ENCODE measurements at places on chromosomes 12 and 14.

GRCh38 chr12:47112679-47113078 lies 32.9 kb upstream of the AMIGO2 start:
- DNase-seq = no peak

- no peak for DNase-seq
Measured at GRCh38 chr12:82886671-82887340, 200.1 kb downstream of the TMTC2 start.

DNA sequence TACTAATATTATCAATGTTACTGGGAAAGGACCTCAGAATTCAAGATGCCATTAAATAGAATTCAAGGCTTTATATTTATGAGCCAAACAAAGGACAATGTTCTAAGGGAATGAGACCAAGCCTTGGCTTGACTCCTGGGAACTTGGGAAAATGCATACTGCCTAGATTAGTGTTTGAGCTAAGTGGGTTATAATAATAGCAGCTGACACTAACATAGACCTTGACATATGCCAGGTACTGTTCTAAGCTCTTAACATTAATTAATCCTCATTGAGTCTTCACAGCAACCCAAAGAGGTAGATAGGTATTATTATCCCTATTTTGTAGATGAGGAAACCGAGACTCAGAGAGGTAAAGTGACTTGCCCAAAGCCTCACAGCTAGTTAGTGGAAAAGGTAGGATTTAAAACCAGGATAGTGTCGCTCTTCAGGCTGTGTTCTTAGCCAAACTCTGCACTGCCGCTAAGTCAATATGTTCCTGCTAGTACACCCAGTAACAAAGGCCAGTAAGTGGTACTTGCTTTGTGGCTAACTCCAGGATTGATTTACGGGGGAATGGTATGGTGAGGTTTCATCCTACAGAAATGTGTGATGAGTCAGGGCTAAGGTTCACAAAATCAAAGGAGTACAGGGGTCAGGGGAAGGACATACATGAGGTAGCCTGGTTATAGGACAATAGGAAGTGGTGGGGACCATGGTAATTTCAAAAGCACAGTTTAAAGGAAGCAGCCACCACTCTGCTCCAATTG lies 35.8 kb upstream of the PRKAB1 start:
- no peak for DNase-seq

DNA sequence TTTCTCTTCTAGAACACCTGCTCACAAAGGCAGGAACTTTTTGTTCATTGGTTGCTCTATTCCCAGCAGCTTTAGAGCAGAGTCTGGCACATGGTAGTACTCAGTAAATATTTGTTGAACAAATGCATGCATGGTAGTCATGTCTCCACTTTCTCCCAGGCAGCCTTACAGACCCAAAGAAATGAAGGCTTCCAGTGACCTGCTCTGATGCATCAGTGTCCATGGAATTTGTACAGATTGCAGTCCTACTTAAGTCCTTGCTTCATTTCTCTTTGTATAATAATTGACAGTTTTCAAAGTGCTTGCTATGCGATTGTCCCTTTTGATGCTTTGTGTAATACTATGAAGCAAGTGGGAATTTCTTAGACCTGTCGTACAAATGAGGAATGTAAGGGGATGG lies 119.6 kb downstream of the DERA start:
- no peak for DNase-seq

GRCh38 chr14:105067140-105067968 lies 2.1 kb upstream of the GPR132 start:
- DNase-seq = peak; percentile 32

DNA sequence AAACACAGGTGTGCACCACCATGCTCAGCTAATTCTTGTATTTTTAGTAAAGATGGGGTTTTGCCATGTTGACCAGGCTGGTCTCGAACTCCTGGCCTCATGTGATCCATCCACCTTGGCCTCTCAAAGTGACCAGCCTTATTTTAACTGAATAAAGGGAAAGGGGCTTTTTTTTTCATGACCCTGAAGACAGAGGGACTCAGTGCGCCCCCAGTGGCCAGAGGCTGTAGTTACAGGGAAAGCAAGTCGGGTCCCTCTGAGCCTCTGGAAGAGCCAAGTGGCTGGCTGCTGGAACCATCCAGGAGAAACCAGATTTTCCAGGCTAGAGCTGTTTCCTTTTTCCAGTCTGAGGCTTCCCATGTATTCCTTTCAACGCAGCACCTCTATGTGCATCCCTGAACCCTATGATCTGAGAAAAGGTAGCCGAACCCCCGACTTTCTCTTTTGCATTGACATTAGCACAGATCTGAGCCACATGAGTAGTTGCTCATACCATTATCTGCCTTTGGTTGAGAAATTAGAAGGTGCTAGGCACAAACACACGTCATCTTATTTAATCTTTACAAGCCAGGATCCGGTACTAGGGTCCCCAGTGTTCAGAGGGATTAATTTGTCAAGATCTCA lies 342.7 kb downstream of the CACNA1C start:
- no peak for DNase-seq

- no peak for DNase-seq
Measured at GRCh38 chr12:26692407-26692806, 140.6 kb downstream of the ITPR2 start.

DNA sequence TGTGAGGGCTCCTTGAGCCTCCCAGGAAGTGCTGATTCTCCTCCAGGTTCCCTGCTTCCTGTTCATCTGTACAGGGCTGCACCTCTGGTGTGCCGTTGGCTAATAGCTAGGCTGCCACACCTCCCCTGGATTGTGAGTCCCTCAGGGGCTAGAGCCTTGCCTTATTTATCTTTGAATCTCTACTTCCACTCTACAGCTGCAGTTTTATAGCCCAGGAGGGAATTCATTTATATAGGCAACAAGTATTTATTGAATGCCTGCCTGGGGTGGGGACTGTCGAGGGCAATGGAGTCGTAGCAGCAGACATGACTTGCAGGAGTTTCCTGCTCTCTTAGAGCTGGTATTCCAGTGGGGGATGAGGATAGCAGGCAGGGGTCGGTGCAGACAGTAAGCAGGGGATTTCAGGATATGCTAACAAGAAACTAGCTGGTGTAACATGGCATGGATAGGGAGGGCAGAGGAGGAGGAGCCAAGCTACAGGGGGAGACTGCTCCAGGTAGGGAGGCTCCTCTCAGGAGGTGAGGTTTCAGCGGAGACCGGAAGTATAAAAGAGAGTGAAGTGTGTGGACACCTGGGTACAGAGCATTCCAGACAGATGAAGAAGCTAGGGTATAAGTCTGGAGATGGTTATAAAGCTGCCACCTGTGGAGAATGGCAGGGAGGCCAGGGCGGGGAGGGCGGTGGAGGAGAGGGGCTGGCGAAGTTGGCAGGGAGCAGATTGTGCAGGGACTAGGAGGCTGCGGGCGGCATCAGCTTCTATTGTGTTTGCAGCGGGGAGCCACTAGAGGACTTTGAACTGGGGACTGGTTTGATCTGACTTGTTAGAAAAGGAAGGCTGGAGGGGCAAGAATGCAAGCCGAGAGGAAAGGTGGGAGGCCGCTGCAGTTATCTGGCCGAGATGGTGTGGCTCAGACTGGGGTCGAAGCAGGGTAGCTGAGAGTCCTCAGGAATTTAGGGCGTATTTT lies 17.2 kb downstream of the USP30 start:
- DNase-seq = no peak

DNA sequence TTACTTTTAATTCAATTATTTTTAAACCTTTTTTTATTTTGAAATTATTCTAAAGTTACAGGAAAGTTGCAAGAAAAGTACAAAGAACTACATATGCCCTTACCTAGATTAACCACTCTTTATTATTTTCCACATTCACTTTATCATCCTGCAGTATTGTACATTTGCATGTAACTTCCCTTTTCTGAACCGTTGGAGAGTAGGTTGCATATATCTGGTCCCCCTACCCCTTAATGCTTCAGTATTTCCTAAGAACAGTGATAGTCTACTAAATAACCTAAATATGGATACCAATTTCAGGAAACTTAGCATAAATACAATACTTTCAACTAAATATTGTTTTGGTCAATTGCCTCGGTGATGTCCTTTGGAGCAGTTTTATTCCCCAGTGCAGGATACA lies 15.0 kb downstream of the G2E3 start:
- DNase-seq = no peak

GRCh38 chr12:7344833-7345606 lies 41.1 kb downstream of the ACSM4 start:
- DNase-seq = no peak

GRCh38 chr12:53207042-53207441 lies at the start of gene ITGB7:
TSS of gene ITGB7 (minus strand) at chr12:53207251. CDS start at chr12:53200443, 6,808 bp downstream.
- no peak for DNase-seq

- peak; percentile 44 for DNase-seq
Measured at GRCh38 chr12:2641207-2641606, 153.6 kb upstream of the FKBP4 start.

DNA sequence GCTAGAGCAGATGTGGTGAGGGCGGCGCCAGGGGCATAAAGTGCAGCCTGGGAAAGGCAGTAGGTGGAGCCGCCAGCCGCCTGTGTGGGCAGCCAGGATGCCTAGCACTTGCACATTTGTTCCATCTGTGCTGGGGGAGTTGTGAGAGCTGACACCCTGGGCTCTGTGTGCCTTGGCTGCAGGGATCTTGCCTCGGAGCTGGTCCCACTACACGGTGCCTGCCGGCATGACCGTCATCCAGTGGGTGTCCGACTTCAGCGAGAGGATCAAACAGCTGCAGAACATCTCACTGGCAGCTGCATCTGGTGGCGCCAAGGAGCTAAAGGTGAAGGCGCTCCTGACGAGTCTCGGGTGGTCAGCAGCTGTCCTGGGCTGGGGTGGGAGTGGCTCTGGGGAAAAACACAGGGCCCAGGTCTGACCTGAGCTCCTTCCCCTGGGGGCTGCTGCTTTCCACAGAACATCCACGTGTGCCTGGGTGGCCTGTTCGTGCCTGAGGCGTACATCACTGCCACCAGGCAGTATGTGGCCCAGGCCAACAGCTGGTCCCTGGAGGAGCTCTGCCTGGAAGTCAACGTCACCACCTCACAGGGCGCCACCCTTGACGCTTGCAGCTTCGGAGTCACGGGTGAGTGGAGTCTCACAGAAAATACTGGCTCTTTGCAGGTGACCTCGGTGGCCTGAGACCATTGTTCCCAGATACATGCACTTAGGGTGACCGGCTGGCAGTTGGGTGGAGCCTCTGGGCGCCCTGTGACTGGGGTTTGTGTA lies 37.4 kb downstream of the HSP90AA1 start:
- no peak for DNase-seq

GRCh38 chr12:57309420-57309819 lies 58.4 kb upstream of the STAC3 start:
- no peak for DNase-seq

GRCh38 chr12:6364044-6364374 lies 11.4 kb downstream of the SCNN1A start:
- no peak for DNase-seq

DNA sequence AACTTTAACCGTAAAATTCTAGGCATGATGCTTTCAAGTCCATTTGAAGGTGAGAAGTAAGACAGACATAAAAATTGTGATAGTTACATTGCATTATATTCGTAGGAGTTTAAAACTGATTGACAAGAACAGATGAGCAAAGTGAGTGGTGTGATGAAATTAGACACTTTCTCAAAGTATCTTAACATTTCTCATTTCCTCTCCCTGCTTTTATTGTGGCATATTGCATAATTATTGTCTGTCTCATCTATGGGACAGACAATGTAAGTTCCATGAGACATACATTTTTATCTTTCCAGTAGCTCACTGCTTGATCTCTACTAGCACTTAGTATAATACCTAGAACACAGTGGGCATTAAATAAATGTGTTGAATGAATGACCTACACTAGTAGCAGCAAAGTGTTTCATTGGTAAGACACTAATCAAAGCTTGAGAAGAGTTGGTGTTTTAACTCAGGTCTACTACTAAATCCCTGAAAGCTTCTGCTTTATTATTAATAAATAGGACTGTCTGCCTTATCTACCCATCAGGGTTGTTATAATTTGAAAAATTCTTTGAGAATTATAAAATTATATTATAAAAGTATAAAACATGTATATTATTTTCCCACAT lies 19.0 kb downstream of the A2M start:
- DNase-seq = no peak

DNA sequence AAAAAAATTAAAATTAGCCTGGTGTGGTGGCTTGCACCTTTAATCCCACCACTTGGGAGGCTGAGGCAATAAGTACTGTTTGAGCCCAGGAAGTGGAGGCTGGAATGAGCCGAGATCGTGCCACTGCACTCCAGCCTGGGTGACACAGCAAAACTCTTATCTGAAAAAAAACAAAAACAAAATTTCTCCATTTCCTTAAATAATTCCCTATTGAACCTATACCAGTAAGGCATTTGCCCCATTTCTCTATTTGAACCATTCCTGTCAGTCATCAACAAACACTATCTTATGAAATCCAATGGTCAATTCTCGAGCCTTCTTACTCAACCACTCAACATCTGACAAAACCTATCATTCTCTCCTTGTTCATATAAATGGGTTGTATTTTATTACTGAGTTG lies 14.7 kb downstream of the SLC2A14 start:
- no peak for DNase-seq

GRCh38 chr12:88854260-88854659 lies 274.0 kb upstream of the KITLG start:
- no peak for DNase-seq

DNA sequence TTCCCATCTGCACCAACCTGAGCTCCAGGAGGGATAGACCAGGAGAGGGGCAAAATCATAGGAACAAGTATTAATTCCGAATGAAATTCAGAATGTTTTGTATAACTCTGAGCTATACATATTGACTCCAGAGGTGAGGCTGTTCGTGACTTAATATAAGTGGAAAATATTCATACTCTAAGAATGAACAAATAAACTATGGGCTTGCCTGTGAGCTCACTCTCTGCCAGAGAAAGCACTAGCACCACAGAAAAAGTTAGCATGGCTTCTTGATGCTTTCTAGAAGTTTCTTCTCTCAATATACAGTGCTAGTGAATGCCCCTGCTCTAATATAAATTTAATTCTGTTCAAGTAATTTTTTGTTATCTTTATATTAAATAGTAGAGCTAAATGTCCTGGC lies 1536.4 kb upstream of the FLRT2 start:
- DNase-seq = no peak

DNA sequence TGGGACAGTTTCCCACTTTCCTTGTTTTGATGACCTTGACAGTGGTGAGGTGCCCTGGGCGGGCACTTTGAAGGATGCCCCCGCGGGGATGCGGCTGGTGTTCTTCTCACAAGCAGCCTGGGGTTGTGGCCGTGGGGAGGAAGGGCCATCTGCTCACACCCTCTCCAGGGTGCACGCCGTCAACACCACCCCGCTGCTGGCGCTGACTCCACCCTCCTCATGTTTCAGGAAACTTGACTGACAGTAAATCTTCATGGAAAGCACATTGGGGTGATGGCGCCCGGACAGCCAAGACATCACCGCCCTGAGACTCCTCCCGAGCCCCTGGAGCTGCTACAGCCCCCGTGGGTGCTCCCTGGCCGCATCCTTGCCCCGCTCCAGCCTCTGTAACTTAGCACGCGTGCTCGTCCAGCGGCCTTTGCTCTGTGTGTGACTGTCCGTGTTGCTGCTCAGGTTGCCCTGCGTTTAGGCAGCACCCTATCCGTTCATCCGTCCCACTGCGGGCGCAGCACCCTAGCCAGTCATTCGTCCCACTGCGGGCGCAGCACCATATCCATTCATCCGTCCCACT lies 150.2 kb upstream of the C14orf180 start:
- DNase-seq = no peak

GRCh38 chr14:98890556-98891340 lies 381.2 kb downstream of the BCL11B start:
- no peak for DNase-seq

- no peak for DNase-seq
Measured at GRCh38 chr14:27409944-27410343, 812.1 kb upstream of the NOVA1 start.
